ENCODE measurements at places on chromosomes 4 and X. TPM values are rescaled to one million over a fixed set of nuclear protein-coding genes. Genes with fewer than 3 reads are reported as not detected.

Gene AFAP1
- 94.3 TPM for total RNA-seq

Gene GPM6B
- 0.38 TPM for total RNA-seq

Gene FRAS1
- total RNA-seq, result 6.4 TPM

Gene ZNF182
- 2.6 TPM for total RNA-seq

Gene MAGEE2
- total RNA-seq, result not detected

Gene GLOD5
- total RNA-seq, result not detected

Gene TMEM271
- not detected for total RNA-seq

Gene DRP2
- 6.7 TPM for total RNA-seq

Gene PRDX4
- 259 TPM for total RNA-seq

Gene GPR50
- total RNA-seq, result not detected

Gene CENPE
- 3.9 TPM for total RNA-seq

Gene MAGEC2
- not detected for total RNA-seq

Gene DKK2
- 0.38 TPM for total RNA-seq

Gene GAGE13
- not detected for total RNA-seq

Gene SRPK3
- total RNA-seq, result under 0.01 TPM

Gene NAA15
- 14.2 TPM for total RNA-seq

Gene MAGEB17
- total RNA-seq, result not detected

Gene HSD17B10
- 47.6 TPM for total RNA-seq

Gene PF4V1
- total RNA-seq, result 10.6 TPM

Gene IDUA
- 7.0 TPM for total RNA-seq

Gene SPANXD
- not detected for total RNA-seq

Gene GAGE2A
- not detected for total RNA-seq

Gene PIM2
- 2.3 TPM for total RNA-seq

Gene REPS2
- 0.23 TPM for total RNA-seq

Gene MYOZ2
- total RNA-seq, result 0.82 TPM

Gene FAT4
- 10.5 TPM for total RNA-seq

Gene CLNK
- total RNA-seq, result not detected

Gene XG
- 10.7 TPM for total RNA-seq

Gene MID2
- total RNA-seq, result 6.4 TPM

Gene ENPEP
- total RNA-seq, result 0.08 TPM

Gene GABRQ
- total RNA-seq, result not detected

Gene TMSB15C
- total RNA-seq, result 0.35 TPM

Gene SLC49A3
- 1.1 TPM for total RNA-seq

Gene MAGEA2B
- not detected for total RNA-seq

Gene KIT
- total RNA-seq, result 4.0 TPM

Gene MAGEA10
- not detected for total RNA-seq

Gene TRIML2
- not detected for total RNA-seq

Gene GAGE12D
- total RNA-seq, result not detected

Gene TMPRSS11A
- not detected for total RNA-seq

All from smooth muscle cell of the coronary artery (primary cell).